ENCODE measurements at places on chromosomes 2 and 18.
A peak's percentile ranks its signal among the peaks of the same experiment; 100 is the strongest.

GRCh38 chr2:123651151-123651550, 373.9 kb upstream of the CNTNAP5 start:
- DNase-seq = no peak

DNA sequence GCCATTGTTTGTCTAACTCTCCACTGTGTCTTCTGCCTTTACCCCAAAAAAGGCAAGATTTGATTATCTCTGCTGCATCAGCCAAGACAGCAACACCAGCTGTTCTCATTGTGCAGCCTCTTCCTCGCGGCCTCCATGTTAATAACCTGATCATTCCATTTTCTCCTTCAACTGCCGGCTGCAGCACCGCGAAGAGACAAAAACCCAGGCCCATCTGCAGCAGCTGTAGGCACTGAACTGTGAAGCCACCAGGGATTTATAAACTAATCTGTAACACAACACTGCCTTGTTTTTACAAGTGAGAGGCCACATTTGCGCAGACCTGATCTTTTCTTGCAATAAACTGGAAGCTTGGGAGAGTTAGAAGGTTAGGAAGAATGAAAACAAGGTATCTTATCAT, 147.8 kb downstream of the SATB2 start:
- peak; percentile 89 for DNase-seq

DNA sequence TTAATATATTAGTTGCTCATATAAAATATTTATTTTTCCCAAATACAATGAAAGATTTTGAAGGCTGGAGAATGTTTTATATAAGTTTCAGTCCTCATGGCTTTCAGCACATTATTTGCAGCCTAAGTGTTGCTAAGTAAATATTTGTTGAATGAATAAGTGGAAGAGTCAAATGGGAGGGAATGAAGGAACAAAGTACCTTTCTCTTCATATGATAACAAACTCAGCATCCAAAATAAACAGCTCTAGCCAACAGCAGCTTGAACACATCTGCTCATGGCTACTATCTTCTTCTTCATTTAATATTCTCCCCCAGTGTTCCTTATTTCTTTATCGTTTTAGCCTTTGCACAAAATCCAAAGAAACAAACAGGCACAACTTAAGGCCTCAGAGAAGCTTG, 385.2 kb upstream of the PIK3C3 start:
- DNase-seq = no peak

GRCh38 chr2:132760405-132760804, 90.4 kb upstream of the LYPD1 start:
- DNase-seq = no peak
